Right hindlimb (tissue), 1 donor: ENCODE measurements at places on chromosomes 16 and 17.
A peak's percentile ranks its signal among the peaks of the same experiment; 100 is the strongest.

GRCh38 chr17:50332196-50332595 is 13.7 kb upstream of the XYLT2 start:
- DNase-seq: no peak

GRCh38 chr17:82030470-82031302 is 792 bp upstream of the RAC3 start:
- DNase-seq: peak; percentile 90

DNA sequence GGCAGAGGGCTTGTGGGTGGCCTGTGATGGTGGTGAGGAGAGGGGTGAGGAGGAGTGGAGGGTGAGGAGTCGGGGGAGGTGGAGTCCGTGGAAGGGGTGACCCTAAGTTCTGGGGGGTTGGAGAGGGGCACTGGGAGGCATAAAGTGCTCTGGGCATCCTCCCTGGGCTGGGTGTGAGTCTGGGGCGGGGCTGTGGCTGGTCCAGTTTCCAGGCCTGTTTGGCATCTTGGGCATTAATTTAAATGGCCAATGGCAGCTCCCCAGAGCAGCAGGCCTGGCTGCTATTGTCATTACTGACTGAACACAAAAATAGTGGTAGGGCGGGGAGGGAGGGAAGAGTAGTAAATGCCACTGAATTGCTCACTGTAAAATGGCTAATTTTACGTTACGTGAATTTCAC is 7.7 kb upstream of the ARHGAP23 start:
- DNase-seq: peak; percentile 53

- peak; percentile 83 for DNase-seq
Measured at GRCh38 chr16:84970447-84971127, 40.7 kb downstream of the ZDHHC7 start.

DNA sequence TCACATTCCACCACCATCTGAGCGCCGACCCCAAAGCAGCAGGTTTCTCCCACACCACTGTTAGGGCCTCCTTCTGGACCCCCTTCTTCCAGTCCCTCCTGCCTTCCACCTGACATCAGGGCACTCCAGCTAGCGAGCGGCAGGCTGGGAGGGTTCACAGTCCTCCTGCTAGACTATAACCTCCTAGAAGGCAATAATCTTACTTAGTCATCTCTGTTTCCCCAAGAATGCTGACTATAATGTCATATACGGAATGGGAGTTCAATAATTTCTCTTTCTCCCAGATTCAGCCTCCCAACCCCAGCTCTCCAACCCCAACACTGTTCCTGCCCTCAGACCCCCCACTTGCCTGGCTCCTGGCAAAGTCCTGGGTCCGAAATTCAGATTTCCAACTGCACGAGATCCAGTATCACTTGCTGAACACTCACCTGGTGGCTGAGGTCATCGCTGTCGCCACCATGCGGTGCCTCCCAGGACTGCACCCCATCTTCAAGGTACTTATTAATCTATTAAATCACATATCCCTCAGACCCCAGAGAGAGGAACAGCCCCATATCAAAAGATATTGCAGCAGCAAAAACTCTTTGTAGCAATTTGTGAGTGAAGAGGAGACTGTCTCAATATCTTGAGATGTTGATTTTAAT is 5.6 kb downstream of the ALOX12 start:
- no peak for DNase-seq

DNA sequence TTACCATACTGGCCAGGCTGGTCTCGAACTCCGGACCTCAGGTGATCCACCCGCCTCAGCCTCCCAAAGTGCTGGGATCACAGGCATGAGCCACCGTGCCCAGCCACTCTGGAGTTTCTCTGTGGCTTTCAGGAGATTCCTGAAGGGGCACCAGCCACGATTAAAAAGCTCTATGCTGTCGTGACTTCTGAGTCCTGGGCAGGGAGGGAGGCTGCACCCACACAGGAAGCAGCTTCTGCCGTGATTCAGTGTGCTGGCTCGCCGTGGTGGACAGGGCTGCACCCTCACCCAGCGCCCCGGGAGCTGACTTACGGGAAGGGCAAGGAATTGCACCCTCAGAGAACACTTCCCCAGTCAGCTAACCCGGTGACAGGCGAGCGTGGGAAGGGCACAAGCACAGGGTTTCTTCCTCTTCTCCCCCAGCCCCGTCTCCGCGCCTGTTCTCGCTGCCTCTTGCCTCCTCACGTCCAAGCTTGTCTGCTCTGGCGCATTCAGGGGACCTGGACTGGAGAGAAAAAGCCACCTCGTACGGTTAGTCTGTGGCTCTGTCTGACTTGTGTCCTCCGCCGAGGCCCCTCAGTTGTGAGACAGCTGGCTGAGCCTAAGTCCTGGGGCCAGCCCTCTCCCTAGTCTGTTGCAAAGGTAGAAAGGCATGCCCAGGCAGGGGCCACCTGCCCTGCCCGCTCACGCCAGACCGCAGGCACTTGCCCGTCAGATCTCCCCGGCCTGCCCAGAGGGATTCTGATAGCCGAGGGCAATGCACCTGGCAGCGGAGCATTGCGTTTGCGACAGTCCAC is 145.0 kb downstream of the SEC14L1 start:
- DNase-seq: no peak

DNA sequence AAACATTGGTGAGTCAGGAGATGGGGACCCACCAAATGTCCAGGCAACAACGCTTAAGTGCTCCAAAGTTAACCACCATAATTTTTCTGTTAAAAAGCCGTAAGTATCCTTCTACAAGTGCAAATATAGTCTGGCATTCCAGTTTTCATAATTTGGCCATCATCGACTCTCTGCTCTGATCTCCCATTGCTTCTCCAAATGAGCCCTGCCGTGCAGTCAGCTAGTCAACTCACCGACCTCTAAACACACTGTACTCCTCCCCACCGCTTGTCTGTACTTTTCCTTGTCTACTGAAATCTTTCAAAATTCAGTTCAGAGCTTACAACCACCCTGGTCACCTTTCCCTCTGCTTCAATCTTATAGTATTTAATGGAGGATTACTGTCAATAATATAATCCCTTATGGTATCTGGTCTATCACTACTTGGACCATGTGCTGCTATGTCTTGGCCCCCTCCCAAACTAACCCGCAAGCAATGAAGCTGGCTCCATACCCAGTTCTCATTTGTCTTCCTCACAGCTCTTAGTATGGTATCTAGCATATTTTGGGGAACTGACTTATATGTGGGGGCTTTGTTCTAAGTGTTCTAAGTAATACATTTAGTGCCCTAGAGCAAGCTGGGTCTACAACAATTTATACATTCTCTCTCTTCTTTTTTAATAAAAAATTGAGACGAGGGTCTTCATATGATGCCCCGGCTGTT is 52.7 kb upstream of the SLC25A19 start:
- DNase-seq: no peak

- DNase-seq: peak; percentile 91
Measured at GRCh38 chr17:49514071-49514721, 19.1 kb downstream of the NGFR start.

DNA sequence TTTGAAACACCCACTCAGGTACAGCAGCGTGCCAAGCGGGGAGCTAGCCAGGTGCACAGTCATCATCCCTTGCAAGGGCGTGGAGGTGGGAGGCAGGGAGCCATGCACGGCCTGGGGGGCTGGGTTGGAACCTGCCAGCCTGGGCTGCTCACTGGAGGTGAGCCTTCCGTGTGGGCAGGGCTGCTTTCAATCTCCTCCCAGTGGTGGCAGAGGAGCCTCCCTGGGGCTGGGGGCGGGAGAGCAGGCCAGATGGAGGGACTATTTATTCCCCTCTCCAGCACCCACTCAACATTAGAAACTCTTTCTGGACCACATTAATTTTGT is 90.3 kb downstream of the KATNIP start:
- DNase-seq: no peak

GRCh38 chr16:23514381-23515152 is 4.3 kb upstream of the GGA2 start:
- no peak for DNase-seq

DNA sequence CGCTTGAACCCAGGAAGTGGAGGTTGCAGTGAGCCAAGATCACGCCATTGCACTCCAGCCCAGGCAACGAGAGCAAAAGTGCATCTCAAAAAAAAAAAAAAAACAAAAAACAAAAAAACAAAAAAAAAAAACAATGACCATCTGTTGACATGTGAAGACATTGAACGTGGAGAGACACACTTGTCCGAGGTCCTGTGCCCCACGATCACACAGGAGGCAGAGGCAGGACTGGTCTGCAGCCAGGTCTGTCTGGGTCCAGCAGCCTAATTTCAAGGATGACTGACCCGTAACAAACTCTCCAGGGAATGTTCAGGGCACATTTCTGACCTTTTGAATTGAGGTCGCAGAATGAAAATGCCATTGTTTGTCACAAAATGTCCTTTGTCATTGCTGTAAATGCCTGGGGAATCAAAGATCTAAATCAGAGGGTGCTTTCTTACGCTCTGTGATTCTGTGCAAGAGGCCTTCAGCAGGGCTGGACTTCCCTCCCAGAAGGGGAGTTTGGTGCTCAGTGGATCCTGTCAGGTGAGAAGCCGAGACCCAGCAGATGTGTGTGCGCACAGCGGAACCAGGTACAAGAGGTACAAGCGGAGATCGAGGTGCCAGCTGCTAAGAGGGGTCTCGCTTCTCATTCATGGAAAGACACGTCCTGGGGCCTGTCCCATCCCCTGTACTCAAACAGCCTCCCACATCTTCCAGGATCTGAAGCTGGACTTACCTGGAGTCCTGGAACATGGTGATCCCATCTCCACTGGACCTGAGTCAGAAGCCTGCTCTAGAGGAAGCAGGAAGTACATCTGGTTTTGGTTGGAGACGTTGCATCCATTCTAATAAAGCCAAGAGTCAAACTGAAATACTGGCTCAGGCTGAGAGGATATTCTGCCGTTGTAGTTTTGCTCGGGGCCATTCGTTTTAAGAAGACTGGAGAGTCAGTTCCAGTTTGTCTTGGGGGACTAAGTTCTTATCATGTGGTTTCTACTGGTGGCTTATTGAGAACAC is 95.8 kb downstream of the IRF8 start:
- no peak for DNase-seq

DNA sequence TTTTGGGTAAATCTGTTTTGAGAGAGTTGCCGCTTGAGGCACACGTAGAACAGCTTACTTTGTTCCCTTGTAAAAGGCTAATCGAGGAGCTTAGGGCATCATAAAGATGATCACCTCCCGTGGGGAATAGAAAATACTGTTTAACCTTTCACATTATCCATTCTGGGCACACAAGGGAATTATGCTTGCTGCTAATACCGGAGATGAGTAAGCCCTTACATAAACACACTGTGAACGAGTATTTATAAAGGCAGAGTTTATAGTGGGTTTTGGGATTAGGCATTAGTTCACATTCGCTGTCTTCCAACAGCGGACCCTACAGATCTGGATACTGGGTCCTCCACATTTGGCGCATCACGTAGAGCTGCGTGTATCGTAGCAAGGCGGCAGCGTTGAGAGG is 51.2 kb upstream of the CNTNAP4 start:
- DNase-seq: no peak

DNA sequence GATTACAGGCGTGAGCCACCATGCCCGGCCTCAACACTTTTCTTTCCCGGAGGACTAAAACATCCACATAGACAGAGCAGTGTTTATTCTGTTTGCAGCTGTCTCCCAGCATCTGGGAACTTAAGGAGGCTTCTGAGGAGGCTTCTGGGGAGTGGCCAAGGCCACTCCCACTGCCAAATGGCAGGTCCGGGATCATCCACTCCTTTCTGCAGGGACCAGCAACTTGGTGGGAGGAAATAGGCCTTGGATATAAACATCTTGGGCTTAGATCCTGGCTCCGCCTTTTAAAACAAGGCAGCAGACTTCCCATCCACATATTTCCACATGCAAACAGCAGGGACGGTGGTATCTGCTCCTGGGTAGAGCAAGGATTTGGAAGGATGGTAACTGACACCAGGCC is 14.1 kb upstream of the SPATA32 start:
- peak; percentile 60 for DNase-seq

DNA sequence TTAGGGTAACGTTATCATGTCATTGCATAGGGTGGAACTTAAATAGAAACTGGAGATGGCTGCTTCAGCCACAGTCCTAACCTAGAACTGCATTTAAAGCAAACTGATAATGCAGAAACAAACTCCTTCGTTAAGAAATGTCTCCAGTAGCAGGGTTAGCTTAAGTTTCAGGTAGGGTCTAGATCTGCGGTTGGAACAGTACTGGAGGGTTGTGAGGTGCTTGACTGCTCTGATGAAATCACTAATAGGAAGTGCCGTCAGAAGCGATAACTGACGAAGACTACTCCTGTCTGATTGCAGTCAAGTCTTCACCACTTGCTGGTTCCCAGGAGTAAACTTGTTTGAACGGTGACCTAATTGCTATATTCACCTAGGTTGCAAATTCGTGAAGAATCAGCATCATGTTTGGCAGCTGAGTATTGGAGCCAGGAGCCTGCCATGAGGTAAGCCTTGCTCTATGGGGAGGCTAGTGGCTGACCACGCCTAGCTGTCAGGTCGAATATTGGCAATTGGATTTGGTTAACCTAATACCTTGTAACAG is 24.5 kb downstream of the TRPV2 start:
- DNase-seq: no peak

GRCh38 chr17:35548208-35548810 is 10.8 kb upstream of the SLFN12L start:
- DNase-seq: no peak

DNA sequence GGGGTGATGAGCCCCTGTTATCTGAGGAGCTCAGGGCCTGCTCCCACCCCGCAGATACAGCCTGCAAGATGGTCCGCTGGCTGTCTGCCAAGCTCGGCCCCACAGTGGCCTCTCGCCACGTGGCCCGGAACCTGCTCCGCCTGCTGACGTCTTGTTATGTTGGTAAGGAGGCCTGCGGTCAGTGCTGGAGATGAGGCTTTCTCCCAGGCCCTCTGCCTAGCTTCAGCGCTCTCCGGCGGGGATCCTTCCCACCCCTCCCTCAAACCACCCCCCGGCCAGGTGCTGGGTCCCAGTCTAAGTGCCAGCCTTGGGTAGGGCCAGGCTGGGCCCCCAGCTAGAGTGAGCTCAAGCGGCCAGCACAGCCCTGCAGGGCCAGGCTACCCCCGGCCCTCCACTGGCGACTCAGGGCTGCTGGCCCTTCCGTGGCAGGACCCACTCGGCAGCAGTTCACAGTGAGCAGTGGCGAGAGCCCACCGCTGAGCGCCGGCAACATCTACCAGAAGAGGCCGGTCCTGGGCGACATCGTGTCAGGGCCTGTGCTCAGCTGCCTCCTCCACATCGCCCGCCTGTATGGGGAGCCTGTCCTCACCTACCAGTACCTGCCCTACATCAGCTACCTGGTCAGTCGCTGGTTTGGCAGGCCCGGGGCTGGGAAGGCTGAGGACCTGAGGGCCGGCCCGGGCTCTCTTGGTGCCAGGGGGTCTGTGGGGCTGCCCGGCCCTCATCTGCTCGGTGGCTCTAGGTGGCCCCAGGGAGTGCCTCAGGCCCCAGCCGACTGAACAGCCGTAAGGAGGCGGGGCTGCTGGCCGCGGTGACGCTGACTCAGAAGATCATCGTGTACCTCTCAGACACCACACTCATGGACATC is 6.1 kb downstream of the WDR81 start:
- DNase-seq: peak; percentile 82

- DNase-seq: peak; percentile 32
Measured at GRCh38 chr16:30758988-30759491, 2.8 kb downstream of the CFAP119 start.

GRCh38 chr17:77618731-77619130 is 339.8 kb upstream of the TNRC6C start:
- DNase-seq: no peak

DNA sequence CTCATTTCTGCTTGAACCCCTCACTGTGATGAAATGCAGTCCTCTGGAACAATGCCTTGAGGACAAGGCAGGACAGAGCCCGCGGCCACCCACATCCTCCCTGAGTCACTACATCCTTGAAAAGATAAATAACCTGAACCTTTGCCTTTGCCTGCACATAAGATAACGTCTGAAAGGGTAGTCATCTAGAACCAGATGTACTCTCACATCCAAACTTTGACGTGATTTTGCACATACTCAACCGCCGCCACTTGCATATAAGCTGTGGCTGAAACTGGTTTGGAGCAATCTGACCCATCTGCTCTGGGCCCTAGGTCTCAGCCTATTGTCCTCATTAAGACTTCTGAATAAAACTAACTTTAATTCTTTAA is 252.1 kb downstream of the PHKB start:
- no peak for DNase-seq
